ENCODE measurements at places on chromosomes 7 and 10.

DNA sequence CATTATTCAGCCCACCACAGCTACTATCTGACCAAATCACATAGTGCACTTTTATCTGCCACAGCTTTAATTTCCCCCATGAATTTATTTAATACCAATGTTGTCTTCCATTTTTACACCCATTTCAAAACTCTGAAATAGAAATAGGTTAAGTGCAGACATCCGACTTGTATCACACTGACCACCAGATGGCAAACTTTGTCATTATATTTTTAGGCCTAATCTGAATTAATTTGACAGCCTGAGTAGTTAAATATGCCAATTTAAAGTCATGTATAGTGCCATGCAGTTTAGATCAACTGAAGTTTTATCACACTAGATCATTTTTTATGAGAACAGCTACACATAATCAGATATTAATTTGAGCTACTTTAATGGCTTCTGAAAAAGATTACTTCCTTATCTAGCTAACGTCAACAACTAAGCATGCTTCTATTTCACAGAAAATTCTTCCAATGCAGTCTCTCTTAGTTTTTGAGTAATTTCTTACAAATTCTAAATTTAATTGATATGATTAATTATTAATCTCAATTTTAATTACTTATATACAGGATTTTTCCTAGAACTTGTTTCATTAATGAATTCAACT, 566.4 kb downstream of the GFRA1 start:
- DNase-seq = no peak

GRCh38 chr7:28701731-28702130, 256.4 kb downstream of the TRIL start:
- DNase-seq = no peak

- peak; percentile 45 for DNase-seq
Observed at GRCh38 chr10:70715853-70716795, 43.8 kb downstream of the ADAMTS14 start.

DNA sequence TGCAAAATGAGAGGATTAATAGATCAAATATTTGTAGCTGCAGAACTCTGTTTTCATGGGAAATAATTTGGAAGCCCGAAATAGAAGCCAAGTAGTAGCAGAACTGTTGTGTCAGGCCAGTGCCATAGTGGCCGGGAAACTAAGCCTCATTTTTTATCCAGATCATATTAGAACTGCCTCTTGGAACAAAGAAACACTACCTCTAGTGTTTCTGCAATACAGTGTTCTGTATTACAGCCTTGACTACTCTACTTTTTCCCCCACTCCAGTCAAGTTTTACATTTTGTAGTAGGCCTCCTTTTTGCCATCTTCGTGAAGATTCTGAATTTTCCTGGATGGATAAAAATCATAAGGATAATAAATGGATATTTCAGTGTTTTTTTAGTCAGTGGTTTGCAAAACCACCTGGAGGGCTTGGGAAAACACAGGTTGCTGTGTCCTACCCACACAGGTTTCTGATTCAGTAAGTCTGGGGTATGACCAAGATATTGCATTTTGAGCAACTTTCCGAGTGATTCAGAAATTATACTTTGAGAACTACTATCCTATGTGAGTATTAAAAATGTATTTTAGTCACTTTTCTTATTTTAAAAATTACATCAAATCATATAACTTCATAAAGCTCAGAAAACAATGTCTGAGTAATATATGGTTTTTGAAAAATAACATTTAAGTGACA, 326.2 kb upstream of the KAT6B start:
- DNase-seq = no peak

DNA sequence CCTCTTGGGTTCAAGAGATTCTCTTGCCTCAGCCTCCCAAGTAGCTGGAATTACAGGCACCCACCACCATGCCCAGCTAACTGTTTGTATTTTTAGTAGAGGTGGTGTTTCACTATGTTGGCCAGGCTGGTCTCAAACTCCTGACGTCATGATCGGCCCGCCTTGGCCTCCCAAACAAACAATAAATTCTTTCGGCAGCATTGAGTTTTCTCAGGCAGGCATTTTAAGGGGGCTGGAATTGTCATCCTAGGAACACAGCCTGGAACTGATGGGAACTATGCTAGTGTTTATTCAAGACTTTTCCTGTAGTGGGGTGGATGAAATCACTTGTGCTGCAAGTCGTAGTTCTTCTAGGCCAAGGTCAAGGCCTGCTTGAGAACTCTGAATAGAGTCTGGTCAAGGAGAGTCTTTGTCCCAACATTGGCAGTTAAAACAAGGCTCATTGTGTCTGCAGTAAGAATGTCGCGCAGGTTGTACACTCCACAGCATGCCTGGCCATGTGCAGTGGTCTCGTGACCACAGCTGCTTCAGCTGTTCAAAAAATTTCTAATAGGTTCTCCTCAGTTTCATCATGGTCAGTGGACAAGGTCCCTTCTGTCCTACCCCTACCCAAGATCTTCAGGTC, 92.8 kb downstream of the HECW1 start:
- no peak for DNase-seq

GRCh38 chr7:141617280-141617679, 66.1 kb downstream of the AGK start:
- DNase-seq = no peak

- DNase-seq = no peak
Observed at GRCh38 chr7:139246905-139247304, 15.9 kb downstream of the UBN2 start.

DNA sequence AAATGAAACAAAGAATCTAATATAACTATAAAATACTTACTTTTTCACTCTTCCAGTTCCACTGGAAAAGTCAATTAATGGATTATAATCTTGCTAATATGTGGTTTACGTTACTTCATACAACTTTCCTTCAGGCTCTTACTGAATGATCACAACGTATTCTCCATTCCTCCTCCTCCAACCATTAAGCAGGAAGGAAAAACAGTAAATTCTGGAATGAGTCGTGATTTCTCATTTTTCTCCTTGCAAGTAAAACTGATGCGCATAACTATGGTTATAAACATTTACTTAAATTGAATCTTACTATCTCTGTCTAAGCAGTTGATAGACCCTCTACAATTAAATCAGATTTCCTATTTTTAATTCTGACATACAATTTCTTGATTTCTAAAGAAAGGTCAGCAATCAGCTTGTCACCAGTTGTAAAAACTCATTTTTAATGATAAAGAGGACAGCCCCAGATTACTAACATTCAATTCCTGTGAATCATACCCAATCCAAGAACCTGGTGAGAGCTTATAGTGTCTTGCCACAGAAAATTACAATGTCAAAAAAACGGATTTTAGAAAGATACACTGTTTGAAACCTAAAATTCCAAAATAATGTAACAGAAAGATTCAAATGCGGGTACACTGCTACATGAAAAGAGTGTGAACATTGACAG, 64.3 kb downstream of the EZH2 start:
- DNase-seq = no peak
